ENCODE measurements at places on chromosomes 3 and 15. TPM values are rescaled to one million over a fixed set of nuclear protein-coding genes. Genes with fewer than 3 reads are reported as not detected.

DNA sequence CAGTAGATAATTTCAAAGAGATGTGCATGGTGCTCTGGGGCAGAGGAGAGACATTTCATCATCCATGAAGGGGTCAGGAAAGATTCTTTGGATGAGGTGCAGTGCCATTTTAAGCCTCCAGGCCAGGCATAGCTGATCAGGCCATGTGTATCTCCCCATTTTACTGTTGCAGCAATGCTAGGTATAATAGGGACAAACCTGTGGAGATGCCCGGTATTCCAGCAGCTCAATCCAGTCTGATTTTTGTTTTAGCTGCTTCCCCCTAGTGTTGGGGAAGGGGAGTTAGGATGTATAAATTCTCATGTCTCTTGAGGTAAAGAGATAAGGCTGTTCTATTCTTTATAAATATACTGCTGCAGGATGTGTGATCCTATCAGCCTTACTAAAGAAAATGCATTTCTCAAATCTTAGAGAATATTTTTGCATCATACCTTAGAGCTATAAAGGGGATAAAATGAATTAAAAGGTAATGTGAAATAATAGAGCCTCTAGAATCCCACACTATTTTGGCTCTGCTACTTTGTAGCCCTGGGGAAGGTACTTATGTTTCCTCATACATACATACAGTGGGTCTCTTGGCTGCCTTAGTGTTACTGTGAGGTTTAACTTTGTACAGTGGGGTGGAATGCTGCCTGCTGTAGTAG lies 5.2 kb downstream of the CDV3 start:
- no peak for ATAC-seq

Gene C3orf22
- not detected for total RNA-seq

Gene SLC9C1
- not detected for total RNA-seq

DNA sequence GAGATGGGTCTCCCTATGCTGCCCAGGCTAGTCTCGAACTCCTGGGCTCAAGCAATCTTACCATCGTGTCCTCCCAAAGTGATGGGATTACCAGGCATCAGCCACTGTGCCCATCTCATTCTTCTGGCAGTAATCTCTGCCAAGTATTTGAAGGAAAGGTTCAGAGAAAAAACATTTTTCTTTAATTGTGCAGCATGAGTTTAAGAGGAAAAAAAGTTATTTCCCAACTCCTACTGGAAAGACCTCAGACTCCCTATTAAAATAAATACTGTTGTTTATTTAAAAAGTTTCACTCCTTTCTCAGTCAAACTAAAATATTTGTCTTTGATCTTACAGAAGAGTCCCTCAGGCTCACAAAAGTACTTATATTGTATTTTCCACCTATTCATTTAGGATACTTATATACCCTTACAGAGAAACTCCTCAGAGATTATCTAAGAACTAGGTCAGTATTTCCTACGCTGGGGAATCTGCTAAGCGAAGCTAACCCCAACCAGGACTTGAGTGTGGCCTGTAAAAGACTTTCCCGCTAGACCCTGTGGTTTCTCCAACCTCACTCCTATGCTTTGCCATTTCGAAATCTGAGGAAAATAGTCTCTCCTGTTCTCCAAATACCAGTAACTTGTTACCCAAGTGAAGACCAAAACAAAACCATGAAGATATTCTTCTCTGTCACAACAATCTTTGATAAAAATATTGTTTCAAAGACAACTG lies 28.7 kb downstream of the WWTR1 start:
- no peak for ATAC-seq

Gene CLDN16
- total RNA-seq, result 0.76 TPM

DNA sequence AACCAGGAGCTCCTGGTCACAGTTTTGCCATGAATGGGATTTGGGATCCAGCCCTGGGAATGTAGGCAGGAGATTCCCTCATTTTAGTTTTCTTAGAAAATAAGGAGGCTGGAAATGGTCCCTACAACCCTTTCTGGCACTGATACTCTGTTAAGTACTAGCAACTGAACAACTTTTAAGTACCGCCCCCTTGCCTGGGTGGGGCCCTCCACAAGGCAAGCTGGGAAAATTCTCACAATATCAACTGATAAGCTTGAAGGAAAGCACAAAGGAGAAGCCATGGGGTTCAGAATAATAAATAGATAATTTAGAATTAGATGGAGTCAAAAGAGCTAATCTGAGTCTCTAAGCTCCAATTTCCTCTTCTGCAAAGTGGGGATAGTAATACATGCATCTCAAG lies 4.2 kb upstream of the DGKG start:
- no peak for ATAC-seq

DNA sequence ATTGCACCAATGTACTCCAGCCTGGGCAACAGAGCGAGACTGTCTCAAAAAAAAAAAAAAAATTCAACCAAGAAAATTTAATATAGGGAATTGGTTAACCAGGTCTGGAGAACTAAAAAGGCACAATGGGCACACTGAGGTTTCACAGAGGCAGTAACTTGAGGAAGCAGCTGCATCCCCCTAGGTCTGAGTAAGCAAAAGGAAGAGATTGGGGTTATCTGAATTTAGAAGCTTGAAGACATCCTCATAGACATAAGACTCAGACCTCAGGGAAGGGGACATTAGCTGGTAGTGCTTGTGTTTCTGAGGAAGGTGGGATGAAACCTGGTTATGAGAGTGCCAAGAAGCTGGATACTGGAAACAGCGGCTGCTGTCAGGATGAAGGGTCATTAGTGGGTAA lies 50.1 kb upstream of the LEKR1 start:
- no peak for ATAC-seq

Gene GLDN
- total RNA-seq, result 0.56 TPM

GRCh38 chr3:94784274-94784673 lies 721.4 kb downstream of the NSUN3 start:
- ATAC-seq, result no peak

Gene CISH
- total RNA-seq, result 4.8 TPM

- no peak for ATAC-seq
These were observed 53.7 kb downstream of the CHSY1 start for GRCh38 chr15:101198031-101198575.

DNA sequence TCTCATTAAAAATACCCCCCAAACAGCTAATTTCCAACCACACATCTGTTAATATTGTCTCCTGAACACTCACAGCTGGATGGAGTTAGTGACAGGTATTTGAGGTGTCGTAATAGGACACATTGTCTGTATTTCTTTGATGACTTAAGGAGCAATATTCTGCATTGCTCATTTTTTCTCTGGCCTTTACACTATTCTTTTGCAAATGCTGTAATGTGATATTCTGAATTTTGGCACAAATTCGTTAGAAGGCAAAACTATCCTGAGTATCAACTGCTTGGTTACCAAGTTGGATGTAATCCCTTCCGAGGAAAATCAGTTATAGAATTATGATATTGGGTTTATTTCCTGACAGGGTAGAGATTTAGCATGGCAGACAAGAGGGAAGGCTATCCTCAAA lies 1030.2 kb downstream of the MCTP2 start:
- no peak for ATAC-seq

DNA sequence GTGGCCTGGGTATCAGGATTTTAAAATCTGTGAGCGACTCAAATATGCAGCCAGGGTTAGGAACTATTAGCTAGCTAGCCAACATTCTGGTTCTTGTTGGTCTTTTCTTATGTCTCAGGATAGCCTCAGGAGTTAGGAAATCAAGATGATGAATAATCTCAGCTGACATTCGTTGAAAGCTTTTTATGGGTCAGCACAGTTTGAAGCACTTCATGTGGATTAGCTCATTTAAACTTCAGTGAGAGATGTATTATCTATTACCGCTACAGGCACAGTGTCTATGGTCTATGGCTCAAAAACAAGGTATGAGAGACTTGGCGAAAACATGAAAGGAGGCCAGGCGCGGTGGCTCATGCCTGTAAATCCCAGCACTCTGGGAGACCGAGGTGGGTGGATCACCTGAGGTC lies 187.5 kb upstream of the THRB start:
- peak; percentile 70 for ATAC-seq
